COR-L47 (cell line): ENCODE measurements at places on chromosomes 16 and 17.
A peak's percentile ranks its signal among the peaks of the same experiment; 100 is the strongest.

DNA sequence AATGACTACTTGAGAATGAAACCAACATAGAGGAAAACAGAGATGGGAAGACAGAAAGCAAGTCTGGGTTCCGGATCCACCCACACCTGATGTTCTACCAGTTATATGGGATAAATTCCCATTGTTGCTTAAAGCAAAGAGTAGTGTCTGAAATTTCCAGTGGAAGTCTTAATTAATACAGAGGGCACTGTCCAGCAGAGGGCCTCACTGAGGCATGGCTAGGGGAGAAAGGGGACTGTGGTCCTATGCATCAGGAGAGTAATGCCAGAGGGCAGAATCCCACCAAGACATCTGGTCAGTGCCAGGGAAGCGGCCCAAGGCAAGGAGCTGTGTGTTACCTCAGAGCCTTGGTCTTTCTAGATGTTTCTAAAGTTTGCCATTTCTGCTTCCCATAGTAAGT lies 7.5 kb upstream of the UMOD start:
- DNase-seq, result no peak

DNA sequence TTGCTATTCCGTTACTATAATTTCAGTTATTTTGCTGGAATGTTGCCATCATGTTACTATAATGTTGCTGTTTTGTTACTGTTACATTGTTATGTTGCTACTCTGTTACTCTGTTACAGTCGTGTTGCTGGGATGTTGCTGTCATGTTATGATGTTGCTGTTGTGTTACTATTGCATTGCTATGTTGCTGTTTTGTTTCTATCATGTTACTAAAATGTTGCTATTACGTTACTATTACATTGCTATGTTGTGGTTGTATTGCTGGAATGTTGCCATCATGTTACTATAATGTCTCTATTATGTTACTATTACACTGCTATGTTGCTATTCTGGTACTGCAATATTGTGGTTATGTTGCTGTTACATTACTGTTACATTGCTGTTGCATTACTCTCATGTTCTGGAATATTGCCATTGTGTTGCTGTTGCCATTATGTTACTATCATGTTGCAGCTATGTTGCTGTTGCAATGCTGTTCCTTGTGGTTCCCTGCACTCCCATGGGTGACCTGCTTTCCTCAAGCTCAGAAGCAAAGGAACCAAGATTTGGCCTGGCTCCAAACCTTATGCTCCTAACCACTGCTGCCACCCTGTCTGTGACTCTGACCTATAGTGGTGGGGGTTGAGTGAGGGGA lies 64.4 kb downstream of the ABCC6 start:
- DNase-seq, result no peak

DNA sequence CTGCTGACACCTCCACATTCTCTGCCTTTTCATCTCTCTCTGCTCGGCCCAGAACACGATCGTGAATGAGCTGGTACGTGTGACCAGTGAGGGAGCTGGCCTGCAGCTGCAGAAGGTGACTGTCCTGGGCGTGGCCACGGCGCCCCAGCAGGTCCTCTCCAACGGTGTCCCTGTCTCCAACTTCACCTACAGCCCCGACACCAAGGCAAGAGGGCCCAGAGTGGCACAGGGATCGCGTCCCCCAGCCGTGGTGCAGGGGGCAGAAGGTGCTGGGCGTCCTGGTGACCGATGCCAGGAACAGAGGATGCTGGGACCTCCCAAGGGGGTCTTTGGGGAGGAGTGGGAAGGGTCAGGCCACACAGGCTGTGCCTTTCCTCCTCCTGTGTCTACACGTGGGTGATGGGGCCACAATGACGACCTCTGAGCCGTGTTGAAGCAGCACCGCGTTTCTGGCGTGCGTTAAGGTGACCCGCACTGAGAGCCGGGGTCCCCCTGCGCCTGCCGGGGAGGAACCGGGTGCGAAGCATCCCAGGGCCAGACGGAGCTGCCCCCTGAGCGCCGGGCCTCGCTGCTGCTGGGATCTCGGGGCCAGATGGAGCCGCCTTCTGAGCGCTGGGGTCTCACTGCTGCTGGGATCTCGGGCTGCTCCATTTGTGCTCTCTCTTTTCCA lies 17.4 kb downstream of the GAA start:
- no peak for DNase-seq

- DNase-seq, result no peak
Observed at GRCh38 chr16:27572711-27573110, 22.8 kb downstream of the KATNIP start.

DNA sequence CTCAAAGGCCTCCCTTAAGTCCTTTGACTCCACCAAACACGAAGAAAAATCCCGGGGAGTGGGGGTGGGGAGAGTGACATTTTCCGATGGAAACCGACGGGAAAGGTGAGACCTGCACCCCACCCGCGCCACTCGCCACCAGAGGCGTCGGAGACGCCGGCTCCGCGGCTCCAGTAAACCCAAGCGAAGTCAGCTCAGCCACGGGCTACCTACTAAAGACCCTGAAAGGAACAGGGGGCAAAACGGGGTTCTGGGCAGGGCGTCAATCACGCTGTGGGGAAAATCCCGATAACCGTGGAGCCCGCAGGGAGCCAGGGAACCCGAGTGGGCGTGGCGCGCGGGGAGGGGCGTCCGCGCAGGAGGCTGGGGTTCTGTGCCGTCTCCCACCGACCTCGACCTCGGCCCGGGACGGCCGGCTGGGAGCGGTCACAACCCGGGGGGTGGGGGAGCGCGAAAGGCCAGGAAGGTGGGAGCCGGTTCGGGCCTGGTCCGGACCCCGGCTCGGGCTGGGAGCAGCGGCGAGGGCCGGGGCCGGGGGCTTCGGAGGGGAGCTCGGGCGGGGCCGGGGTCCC lies 565 bp downstream of the WDR45B start:
- DNase-seq, result no peak

GRCh38 chr17:17258998-17259397 lies 22.0 kb upstream of the FLCN start:
- no peak for DNase-seq

GRCh38 chr16:4115209-4115948 lies 863 bp downstream of the ADCY9 start:
- DNase-seq, result peak; percentile 51

DNA sequence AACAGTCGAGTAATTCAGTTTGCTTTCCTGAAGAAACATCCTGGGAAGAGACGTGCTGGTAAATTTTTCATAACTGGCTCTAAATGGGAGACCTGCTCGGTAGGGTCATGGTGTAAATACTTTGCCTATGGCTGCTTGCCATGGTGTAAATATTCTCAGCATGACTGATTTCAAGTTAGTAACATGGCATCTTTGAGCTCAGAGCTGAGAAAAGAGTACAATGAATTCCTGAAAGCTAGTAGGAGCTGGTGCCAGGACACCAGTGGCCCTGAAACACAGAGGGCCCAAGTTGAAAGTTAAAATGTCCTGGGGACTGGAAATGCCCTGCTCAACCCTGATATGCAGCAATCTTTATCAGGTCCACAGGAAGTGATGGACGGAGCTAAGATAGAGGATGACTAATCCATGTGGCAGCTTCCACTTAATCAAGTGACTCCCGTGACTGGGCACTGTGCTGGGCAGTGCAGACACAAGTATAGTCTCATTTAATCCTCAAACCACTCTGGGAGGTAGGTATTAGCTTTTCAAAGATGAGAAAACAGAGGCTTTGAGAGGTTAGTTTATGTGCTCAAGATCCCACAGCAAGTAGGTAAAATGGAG lies 130.1 kb upstream of the ADAMTS18 start:
- no peak for DNase-seq

DNA sequence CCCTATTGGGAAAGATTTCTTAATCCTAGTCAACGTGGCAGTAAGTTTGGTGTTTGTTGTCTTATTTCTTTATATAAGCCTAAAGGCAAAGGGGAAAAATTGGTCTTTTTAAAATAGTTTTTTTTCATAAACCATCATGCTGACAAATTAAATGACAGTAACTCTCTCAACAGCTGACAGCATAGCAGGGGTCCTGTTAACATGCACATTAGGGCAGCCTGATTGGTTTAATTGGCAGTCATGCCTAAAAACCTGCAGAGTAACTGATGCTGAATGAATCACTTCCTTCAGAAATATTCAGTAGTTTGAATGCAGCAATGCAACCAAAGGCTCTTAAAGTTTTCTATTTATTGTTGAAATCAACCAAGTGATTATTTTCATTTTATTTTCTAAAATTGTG lies 85.4 kb downstream of the ITFG1 start:
- peak; percentile 26 for DNase-seq

DNA sequence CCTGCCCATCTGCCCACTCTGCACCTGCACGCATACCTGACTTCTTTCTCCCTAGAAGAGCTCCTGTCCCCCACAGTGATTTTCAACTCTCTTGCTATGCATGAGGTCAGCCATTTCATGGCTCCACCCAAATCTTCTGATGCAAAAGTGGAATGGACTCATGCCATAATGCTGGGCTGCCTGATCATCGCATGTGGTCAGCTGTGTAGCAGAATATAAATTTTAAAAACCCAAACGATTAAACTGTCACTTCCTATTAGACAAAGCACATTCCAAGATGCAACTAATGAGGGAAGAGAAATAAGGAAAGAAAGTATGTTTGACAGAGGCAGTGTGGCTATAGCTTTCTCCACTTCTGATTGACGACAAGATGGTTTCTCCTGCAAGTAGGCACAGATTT lies 26.1 kb downstream of the GRIN2A start:
- no peak for DNase-seq

GRCh38 chr17:59329176-59330052 lies 2.0 kb upstream of the YPEL2 start:
- peak; percentile 56 for DNase-seq

DNA sequence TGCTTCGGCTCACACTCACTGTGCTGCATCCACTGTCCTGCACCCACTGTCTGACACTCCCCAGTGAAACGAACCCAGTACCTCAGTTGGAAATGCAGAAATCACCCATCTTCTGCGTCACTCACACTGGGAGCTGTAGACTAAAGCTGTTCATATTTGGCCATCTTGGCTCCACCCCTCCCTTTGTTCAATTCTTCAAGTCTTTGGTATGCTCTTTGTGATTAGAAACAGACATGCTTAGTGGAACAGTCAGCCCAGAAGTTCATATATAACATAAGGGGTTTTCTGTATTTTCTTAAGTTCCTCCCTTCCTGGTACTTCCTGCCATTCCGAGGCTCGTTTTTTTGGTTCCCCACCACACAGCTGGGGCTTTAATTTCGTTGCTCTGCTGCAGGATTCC lies 398.5 kb upstream of the DYNLRB2 start:
- no peak for DNase-seq

GRCh38 chr16:88476817-88477397 lies 23.8 kb downstream of the ZFPM1 start:
- no peak for DNase-seq

GRCh38 chr16:8489580-8489979 lies 100.7 kb downstream of the TMEM114 start:
- no peak for DNase-seq

GRCh38 chr17:14150619-14151018 lies 81.3 kb downstream of the COX10 start:
- DNase-seq, result no peak

DNA sequence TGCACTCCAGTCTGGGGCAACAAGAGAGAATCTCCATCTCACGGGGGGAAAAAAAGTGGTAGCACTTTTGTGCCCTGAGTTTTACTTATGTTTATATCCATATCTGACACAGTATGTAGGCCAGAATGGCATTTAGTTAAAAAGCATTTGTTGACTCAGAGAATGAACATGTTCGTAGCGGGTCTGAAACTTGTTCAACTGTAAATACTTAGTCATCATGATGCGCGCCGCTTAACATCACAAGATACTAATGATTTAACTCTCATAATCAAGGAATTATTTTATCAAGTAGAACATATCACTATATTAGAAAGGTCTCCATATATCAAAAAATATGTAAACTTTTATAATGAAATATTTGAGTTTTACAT lies 55.3 kb upstream of the ITGA2B start:
- DNase-seq, result no peak

GRCh38 chr17:19867079-19867328 lies 732 bp downstream of the ULK2 start:
- peak; percentile 17 for DNase-seq

DNA sequence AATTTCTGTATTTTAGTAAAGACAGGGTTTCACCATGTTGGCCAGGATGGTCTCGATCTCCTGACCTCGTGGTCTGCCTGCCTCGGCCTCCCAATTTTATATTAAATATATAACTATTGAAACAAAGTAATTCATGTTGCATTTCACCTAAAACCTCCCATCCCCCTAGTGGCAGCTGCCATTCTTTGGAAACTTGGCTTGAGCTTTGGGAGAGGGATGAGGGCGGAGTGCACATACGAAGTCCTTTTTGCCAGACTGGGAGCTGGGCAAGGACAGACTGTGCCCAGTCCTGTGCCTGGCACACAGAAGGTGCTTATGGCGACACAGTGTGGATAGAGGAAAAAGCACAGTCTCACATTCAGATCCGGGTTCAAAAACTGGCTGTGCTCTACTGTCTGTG lies 83.8 kb downstream of the NETO2 start:
- DNase-seq, result no peak

- no peak for DNase-seq
Observed at GRCh38 chr17:39166437-39167335, 725 bp upstream of the ARL5C start.

DNA sequence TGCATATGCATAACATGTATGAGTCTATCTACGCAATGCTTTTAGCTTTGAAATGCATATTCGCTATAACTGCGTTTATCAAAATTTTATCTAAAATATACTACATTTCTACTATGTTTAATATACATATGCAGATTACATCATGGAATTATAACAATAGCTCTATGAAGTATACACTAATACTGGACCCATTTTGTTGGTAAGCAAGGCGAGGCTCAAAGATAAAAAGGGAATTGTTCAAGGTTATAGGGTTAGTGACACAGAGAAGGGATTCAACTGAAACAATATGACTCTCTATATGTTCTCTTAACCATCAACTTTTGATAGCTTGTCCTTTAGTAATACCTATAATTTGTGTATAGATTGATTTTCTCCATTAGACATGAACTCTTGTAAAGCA lies 60.9 kb upstream of the SMIM36 start:
- DNase-seq, result no peak

GRCh38 chr16:27822996-27823395 lies 240.5 kb downstream of the GSG1L start:
- peak; percentile 38 for DNase-seq

- DNase-seq, result no peak
Observed at GRCh38 chr16:311725-312124, 28.8 kb downstream of the PDIA2 start.

- no peak for DNase-seq
Observed at GRCh38 chr17:35252651-35253050, 9.8 kb downstream of the SLFN5 start.

GRCh38 chr17:67637901-67638641 lies 79.7 kb upstream of the NOL11 start:
- DNase-seq, result no peak
